Cortex of kidney (tissue), 1 donor: ENCODE measurements at places on chromosomes 2 and 18.

GRCh38 chr2:174343343-174343622 is 8.5 kb downstream of the SP9 start:
- no peak for DNase-seq

DNA sequence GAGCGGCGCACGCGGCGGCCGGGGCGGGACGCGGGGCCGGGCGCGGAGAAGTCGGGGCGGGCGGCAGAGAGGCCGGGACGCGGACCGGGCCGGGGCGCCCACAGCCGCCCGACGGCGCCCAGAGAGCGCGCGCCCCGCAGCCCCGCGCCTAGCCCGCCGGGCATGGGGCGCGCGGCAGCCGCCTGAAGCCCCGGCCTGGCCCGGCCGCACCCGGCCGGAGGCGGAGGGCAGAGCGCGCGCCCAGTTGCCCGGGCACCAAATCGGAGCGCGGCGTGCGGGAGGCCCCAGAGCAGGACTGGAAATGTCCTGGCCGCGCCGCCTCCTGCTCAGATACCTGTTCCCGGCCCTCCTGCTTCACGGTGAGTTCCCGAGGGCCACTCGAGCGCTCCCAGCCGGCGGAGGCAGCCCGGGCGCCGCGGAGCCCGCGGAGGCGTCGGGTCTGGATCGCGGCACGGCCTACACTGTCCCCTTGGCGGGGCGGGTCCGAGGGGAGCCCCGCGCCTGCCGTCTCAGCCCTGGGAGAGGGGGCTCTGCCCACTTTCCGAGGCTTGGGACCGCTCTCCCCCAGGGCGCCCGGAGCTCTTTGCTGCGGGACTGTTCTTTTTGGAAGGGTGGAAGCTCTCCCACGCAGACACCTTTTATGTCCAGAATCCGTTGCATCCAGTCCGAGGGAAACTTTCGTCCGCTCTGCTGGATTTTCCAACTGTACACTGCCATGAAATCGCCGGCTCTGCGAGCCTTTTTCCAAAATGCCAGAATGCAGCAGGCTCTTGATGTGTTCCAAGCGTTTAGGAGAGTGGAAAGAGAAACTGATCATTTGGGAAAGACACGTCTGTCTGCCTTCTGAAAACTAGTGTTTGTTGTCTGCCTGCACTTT is 484 bp downstream of the APCDD1 start:
- DNase-seq = no peak

- DNase-seq = no peak
These were observed 13.9 kb downstream of the ERMN start for GRCh38 chr2:157311706-157312105.

DNA sequence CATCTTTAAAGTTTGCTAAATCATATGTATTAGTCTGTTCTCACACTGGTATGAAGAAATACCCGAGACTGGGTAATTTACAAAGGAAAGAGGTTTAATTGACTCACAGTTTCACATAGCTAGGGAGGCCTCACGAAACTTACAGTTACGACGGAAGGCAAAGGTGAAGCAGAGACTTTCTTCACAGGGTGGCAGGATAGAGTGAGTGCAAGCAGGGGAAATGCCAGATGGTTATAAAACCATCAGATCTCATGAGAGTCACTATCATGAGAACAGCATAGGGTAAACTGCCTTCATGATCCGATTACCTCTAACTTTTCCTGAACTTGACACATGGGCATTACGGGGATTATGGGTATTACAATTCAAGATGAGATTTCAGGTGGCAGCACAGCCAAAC is 1075.2 kb upstream of the NRXN1 start:
- no peak for DNase-seq

DNA sequence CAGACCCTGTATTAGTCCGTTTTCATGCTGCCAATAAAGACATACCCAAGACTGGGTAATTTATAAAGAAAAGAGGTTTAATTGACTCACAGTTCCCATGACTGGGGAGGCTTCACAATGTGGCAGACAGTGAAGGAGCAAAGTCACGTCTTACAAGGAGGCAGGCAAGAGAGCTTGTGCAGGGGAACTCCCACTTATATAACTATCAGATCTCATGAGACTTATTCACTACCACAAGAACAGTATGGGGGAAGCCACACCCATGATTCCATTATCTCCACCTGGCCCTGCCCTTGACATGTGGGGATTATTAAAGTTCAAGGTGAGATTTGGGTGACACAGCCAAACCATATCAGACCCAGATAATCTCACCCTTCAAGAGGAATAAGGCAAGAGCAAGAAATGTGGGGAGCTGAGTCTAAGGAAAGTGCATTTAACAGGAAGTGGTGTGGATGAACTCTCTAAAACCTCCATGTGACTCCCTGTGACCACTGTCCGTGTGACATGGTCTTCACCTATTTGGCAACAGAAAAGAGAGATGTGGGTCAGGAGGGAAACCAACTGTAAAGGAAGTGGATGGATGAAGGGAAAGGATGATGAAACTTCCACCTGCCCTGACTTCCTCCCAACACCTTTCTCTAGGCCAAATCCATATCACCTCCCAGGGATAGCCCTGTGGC is 110.6 kb downstream of the ATL2 start:
- no peak for DNase-seq

- DNase-seq = no peak
These were observed 99.5 kb upstream of the STK39 start for GRCh38 chr2:168346725-168347477.

DNA sequence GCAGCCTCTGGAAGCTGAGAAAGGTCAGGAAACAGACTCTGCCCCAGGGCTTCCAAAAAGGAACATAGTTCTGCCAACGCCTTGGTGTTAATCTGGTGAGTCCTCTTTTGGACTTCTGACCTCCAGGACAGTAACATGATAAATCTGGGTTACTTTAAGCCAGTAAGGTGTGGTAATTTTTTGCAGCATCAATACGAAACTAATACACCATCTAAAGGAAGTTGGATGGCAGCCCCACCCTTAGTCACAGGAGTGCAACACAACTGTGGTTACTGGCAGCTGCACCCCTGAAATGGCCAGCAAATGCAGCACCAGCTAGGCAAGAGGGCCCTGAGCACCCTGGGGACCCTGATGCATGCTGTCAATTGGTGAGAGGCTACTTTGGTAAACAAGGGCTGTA is 25.8 kb downstream of the CREG2 start:
- no peak for DNase-seq

DNA sequence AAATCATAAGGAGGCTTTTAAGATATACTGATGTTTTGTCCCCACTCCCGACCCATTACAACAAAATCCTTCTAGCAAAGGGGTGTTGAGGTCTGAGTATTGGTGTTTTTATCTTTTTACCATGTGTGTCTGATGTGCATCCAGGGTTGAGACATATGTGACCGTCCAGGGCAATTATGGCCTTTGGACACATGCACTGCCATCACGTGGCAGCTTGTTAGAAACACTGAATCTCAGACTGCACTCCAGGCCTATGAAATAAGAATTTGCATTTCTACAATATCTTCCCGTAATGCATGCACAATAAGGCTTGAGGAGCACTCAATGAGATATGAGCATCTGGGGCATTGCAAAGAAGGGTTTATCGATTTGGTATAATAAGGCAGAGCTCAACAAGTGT is 235.1 kb upstream of the ZNF804A start:
- no peak for DNase-seq

GRCh38 chr2:230217424-230217823 is 2.4 kb downstream of the SP110 start:
- DNase-seq = no peak

DNA sequence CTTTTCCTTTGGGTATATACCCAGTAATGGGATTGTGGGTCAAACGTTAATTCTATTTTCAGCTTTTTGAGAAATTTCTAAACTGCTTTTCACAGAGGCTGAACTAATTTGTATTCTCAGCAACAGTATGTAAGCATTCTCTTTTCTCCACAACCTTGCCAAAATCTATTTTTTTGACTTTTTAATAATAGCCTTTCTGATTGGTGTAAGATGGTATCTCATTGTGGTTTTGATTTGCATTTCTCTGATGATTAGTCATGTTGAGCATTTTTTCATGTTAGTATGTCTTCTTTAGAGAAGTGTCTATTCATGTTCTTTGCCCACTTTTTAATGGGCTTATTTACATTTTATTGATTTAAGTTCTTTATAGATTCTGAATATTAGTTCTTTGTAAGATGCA is 145.5 kb downstream of the TRABD2A start:
- DNase-seq = no peak

GRCh38 chr2:29074411-29074810 is at the start of gene PCARE:
TSS of gene PCARE (minus strand) at chr2:29074523. CDS start at chr2:29074261, 262 bp downstream.
- no peak for DNase-seq

GRCh38 chr18:24500766-24501165 is 40.3 kb downstream of the HRH4 start:
- DNase-seq = no peak

DNA sequence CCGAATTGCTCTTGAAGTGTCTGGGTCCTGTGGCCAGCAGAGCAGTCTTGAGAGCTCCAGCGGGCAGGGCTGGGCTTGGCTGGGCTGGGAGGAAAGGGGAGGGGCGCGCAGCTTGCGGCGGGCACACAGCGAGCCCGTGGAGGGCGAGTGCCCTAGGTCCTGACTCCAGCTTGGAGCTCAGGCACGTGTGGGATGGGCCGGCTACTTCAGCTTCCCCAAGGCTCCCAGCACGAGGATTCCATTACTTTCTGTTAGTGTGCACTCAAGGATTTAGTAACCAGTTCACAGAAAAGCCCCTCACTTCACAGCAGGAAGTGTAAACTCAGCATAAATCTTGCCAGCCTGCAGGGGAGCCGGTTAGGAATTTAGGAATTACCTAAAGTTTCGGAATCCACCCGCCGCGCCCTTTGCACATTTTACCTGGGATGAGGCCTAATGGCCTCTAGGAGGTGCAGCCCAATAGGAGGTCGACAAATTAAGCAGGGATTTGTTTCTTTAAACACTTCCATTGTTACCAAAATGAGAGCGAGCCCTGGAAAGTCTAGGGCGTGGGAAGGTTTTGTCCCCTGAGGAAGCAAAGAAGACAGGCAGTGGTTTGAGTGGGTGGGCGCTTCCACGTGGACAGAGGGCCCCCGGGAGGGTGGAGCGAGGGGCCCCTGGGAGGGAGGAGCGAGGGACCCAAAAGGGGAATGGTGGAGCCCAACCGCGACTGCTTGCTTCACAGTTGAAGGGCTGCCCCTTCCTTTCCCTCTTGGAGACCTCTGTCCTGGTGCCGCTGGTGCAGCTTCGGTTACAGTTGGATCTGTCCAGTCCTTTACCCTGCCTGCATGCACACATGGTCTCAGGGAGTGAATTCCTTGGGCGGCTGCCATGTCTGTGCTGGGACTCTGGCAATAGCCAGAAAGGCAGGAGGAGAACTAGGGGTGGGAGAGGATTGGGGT is 93.3 kb downstream of the CTAGE1 start:
- DNase-seq = no peak

DNA sequence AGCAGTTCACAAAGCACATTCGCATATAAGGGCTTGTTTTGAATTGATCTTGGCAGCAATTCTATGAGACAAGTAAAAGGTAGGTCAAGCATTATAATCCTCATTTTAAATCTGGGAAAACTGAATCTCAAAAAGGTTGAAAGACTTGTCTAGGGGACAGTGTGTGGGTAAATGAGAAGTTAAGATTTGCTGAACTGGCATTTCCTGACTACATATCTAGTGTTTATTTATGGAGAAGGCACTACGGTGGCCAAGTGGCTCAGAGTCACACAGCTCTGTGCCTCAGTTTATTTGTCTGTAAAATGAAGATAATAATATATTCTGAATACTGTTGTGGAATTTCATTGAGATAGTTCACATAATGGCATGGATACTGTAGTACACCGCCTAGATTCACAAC is 16.3 kb upstream of the IL1RN start:
- DNase-seq = no peak

- DNase-seq = no peak
These were observed 58.2 kb downstream of the PPP1R1C start for GRCh38 chr2:182043861-182044260.

GRCh38 chr2:98389251-98389605 is 43.0 kb downstream of the CNGA3 start:
- DNase-seq = no peak

DNA sequence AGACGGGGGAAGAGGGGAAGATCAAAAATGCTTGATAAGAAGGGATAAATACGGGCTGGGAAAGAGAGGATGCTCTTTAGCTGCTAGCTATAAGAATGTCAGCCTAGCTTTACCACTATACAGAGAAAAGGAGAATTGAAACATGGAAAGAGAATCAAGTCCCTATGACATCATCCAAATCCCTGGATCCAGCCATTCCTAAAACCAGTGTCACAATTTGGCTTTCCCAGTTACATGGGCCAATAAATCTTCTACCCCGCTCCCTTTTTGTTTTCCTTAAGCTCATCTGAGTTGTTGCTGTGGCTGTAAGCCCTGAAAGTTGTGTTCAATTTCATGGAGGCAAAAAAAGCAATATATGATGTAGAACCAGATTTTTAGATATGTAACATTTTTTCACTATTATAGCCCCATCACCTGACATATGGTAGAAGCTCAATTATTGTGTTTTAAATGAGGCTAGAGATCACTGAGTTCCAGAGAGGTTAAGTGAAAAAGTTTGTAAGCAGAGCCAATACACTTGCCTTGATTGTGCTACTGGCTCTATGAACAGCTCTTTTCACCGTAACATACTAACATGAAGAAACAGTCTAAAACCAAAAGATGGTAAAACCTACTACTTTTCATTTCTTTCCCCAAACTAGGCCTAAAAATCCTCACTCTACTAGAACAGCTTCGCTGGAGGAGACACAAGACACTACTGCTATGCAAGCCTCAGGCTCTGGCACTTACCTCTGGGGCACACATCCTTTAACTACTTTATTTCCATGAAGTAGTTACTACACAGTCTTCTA is 4.3 kb downstream of the HNRNPLL start:
- no peak for DNase-seq

DNA sequence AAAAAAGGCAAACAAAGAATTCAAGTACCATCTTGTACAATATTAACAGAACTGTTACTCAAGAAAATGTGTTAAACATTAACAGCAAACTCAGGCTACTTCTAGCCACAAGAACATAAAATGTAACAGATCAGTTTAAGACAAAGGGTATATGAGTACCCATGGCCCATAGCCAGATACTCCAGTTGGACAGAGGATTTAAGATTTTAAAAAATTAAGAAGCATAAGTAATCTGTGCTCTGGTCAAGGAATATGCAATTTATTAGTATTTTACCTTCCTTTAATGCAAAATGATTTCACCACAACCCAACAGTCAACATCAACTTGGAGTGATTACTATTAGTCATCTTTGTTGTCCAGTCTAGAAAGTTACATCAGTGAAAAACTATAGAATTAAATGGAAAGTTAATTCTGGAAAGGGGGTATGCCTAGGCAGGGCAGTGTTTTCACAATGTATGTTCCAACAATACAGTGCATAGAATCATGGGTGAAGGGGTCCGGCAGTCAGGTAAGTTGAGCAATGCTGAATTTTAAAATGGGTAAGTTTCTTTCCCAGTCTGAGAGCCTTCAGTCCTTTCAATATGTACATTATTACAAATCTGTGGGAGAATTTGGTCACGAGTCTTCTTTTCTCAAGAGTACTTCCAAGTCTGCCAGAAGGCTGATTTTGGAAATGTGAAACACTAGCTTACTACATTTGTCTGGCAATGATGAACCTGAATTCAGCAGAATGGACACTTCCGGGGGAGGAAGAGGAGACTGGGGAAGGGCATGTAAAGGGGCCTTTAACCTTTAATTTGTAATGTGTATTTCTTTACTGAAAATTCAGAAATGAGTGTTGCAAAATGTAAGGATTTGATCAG is 34.5 kb downstream of the SFT2D3 start:
- DNase-seq = no peak
